ENCODE measurements at places on chromosomes 2 and 18.

GRCh38 chr2:13106302-13106701 lies 389.6 kb downstream of the TRIB2 start:
- DNase-seq = no peak

- DNase-seq = no peak
Measured at GRCh38 chr2:113207021-113207420, 33.2 kb downstream of the PSD4 start.

GRCh38 chr2:149931486-149931885 lies 343.9 kb upstream of the MMADHC start:
- DNase-seq = no peak

- no peak for DNase-seq
Measured at GRCh38 chr2:148451046-148451445, 193.5 kb upstream of the EPC2 start.

GRCh38 chr18:54191352-54191751 lies 33.1 kb downstream of the MBD2 start:
- no peak for DNase-seq

DNA sequence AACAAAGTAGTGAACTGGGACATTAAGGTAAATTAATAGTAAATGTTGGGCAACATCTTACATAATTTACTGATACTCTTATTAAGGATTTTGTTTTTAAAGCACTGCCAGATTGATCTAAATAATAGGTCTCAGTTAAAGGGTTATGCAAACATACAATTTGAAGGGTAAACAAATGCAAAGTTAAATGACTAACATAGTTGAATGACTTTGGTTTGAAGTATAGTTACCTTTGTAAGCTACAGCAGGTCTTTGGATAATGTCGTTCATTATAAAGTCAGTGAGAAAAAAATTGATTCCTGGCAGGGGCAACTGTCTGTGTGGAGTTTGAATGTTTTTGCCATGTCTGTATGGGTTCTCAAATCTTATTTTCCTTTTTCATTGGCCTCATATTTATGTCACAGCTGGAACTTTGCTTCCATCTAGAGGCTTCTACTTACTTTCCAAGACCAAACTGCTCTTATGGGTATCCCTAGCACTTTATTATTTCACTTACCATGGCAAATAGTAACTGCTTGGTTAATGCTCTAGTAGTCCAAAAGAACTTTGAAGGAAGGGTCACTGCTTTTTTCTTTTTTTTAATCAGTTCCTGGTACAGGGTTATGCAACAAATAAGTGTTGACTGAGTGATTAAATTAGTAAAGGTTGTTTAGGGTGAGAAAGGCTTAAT lies 107.8 kb downstream of the NBEAL1 start:
- no peak for DNase-seq

DNA sequence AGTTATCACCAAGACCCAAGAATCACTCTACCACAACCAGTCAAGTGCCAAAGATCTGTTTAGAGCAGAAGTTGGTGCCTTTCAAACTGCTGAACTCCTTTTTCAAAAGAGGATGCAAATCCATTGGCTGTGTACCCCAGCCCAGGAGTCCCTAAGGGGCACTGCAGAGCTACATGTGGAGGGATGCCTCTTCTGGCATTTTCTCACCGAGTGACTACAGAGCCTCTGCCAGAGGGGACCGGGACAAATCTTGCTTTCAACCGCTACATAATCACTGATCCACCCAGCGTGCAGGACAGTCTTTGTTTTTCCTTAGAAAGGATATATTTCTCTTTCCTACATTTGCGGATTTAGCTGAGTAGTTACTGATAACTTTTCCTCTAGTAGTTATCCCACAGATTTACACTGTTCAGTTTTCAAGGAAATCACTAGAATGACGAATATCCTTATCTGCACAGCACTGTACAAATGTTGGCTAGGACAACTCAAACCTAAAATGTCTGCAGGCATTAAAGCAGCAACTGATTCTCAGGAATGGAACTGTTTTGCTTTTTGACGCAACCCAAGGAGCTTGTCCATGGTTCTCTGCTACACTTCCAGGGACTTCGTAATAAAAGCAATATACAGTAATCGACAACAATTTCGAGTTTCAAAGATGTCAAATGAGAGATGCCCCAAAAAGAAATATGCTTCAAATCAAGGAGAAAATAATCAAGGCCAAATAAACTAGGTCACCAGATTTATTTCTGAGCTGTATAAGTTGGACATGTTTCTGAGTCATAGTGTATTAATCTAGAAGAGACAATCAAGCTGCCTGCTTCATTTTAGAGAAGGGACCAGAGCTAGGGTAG lies 24.1 kb downstream of the EPB41L3 start:
- no peak for DNase-seq

GRCh38 chr2:241837197-241837965 lies 21.3 kb downstream of the PDCD1 start:
- DNase-seq = no peak

GRCh38 chr2:156935616-156936015 lies 321.9 kb upstream of the GALNT5 start:
- no peak for DNase-seq

DNA sequence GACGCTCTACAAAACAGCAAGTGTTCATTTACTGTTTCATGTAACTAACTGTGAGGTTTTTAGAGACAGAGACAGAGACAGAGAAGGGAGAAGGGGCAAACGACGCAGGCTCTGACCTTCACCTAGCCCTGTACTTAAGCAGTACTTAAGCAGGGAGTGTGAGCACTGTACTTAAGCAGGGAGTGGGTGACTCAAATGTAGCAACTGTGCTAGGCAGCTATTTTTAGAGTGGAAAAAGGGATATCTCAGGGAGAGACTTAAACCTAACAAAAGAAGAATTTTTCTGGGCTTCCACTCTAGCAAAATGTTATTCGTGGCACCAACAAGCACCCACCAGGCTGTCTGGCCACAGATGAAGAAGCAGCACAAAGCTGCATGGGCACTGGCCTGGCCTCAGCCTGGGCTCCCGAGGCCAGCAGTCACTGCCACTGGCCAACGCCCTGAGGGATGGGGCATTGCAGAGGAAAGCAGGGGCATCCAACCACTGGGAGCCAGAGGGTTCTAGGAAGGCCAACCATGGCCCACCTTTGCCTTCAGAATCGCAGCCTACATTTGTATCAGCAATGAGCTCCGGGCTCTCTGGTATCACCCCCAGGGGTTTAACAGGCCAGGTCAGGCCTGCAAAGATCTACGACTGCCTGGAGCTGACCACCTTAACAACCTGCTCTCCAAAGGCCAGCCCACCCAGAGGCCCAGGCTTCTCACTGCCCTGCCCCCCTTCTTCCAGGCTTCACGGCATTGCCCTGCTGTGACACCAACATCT lies 154.3 kb downstream of the TTC32 start:
- DNase-seq = no peak

Measured in CD8-positive, alpha-beta memory T cell (primary cell).